ENCODE measurements at places on chromosomes 1 and 21. TPM values are rescaled to one million over a fixed set of nuclear protein-coding genes. Genes with fewer than 3 reads are reported as not detected.

- DNase-seq, result no peak
Observed at GRCh38 chr1:209561532-209561931, 22.0 kb upstream of the CAMK1G start.

GRCh38 chr1:38941527-38942019 is at the start of gene RHBDL2:
TSS of gene RHBDL2 (minus strand) at chr1:38941830. CDS start at chr1:38919212, 22,618 bp downstream.
- DNase-seq, result peak; percentile 65

GRCh38 chr21:34567604-34568155 is 47.2 kb downstream of the RCAN1 start:
- no peak for DNase-seq

REN gene
- not detected for total RNA-seq

FCAMR gene
- total RNA-seq, result not detected

Data from Calu3 (cell line).